ENCODE measurements at places on chromosomes 11 and 22.

- DNase-seq = no peak
Observed at GRCh38 chr11:36774603-36775002, 176.6 kb upstream of the RAG2 start.

DNA sequence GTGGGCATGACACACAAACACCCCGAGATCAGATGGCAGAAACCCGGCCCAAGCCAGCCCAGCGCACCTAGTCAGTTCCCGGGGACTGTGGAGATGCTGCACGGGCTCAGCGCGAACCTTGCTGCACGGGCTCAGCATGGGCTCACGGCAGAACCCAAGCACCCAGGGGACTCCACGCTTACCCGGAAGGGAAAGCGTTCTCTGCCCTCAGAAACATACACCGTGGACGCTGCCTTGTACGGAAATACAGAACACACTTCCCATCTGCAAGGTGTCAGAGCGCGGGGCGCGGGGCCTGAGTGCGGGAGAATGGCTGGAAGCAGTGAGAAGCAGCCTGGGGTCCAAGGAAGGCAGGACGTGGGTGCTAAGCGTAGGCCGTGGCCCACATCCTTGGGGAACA, 319.9 kb downstream of the NTM start:
- DNase-seq = no peak

GRCh38 chr11:34606326-34607120, 14.4 kb upstream of the EHF start:
- DNase-seq = no peak

DNA sequence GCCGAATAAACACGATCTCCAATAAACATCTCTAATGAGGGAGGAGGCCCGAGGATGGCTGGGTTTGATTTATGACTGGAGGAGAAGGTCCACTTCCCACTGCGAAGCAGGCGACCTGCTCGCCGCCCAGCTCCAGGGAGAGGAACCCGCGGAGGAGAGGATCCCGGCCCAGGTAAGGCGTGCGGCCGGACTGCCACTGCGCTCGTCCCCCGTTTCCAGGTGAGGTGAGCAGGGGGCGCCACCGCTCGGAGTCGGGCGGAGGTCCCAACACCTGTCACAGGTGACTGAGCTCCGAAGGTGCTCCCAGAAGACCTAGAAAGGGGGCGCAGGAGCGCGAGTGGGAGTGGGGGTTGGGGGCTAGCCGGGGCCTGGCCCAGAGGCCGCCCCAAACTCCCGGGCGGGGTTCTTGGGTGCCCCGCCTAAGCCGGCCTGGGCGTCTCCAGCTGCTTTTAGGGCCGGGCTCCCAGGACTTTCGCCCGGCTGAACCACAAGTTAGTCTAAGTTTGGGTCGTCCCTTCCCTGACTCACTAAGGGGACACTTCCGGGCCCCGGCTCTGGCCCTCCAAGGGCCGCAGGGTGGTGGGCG, 5.4 kb upstream of the PAX6 start:
- no peak for DNase-seq

DNA sequence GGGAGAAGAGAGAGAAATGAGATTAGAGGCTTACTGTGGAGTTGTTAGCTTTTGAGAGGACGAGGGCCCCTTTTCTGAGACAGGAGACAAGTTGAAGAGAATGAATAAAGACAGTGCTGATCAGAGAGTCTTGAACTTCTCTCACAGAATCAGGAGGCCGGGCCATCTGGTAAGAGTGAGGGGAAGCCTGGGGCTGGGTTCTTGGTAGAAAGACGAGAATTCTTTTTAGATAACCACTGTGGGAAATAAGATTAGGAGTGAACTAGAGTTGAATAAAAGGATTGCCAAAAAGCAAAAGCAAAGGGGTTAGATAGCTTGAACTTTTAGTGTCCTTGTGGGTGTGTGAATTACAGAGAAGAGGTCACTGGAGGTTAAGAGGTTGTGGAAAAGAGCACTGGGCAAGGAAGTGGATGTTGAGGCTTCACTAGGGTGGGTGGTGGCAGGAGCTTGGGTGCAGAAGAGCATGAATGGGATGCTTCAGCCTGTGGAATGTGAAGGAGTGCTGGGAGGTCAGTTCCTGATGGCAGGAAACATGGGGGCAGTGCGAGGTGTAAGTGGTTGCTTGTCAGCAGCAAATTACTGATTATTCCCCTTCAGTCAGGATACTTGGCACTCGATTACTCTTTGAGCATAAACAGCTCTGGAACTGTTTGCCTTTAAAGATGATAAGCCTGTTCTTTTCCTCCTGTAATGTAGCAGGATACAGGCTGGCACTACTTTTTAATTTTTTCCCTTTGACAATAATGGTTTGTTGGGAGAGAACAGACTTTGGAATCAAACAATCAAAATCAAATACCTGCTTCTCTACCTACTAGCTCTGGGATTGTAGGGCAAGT, 98.3 kb downstream of the ARHGAP42 start:
- peak; percentile 27 for DNase-seq

DNA sequence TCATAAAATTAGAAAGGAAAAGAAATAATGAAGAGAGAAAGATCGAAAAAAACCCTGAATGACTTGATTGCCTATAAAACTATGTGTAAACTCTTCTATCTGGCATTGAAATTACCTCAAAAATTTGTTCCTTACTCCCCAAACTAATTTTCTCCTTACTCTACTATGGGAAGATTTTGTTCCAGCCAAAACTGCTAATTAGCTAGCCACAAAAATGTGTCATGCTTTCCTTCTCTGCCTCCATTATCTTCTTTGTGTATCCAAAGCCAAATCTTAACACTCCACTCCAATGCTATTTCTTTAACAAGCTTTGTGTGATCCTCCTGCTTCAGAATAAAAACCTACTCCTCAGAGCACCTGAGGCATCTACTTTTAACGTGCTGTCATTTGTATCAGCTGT, 831.2 kb downstream of the METTL15 start:
- DNase-seq = no peak

GRCh38 chr11:76977791-76978190, 56.4 kb upstream of the B3GNT6 start:
- no peak for DNase-seq

- DNase-seq = peak; percentile 76
Observed at GRCh38 chr11:67389477-67389876, 2.3 kb upstream of the RAD9A start.

- DNase-seq = no peak
Observed at GRCh38 chr22:30423301-30423958, 2.1 kb upstream of the MTFP1 start.

GRCh38 chr11:27187075-27187847, 146.6 kb downstream of the BBOX1 start:
- DNase-seq = no peak

DNA sequence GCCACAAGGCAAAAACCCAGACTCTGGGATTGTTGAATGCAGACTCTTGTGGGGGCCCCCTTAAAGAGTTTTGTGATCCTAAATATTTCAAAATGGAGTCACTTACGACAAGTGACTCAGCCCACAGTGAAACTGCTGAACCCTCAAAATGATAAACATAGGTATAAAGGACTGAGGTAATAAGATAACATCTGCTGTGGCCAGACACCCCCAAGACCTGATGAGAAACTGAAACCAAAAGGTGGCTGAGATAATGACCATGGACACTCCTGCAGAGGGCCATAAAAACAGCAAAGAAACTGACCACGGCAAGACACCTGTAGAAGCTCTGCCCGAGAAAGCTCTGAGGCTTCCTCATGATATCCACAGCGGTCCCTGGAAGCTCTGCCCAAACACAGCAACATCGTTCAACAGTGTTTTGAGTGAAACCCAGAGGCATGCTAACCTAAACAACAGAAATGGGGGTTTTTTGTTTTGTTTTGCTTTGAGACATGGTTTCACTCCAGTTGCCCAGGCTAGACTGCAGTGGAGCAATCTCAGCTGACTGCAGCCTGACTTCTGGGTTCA, 1.6 kb upstream of the PLAAT4 start:
- DNase-seq = no peak

GRCh38 chr11:114130115-114130576, 70.6 kb downstream of the ZBTB16 start:
- peak; percentile 60 for DNase-seq

- peak; percentile 50 for DNase-seq
Observed at GRCh38 chr22:35631597-35631996, 14.5 kb upstream of the MB start.
